ENCODE measurements at places on chromosomes 4 and X. TPM values are rescaled to one million over a fixed set of nuclear protein-coding genes. Genes with fewer than 3 reads are reported as not detected.

DNA sequence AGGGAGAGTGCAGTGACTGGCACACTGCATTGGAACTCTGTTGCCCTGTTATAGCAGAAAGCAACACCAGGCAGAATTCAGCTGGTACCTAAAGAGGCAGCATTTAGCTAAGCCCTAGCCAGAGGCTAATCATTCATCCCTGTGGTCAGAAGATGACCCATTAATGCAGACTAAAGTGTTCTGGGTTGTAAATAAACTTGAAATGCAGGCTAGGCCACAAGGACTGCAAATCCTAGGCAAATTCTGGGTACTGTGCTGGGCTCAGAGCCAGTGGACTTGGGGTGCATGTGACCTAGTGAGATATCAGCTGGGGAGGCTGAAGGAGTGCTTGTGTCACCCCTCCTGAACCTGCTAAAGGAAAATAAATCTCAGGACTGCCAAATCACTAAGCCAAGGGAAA lies 91.2 kb downstream of the LPAR4 start:
- no peak for DNase-seq

GRCh38 chr4:140117947-140118346 lies 36.0 kb downstream of the MAML3 start:
- no peak for DNase-seq

- no peak for DNase-seq
These were observed 13.8 kb downstream of the NEXMIF start for GRCh38 chrX:74911494-74911893.

PRIMPOL gene
- total RNA-seq: 15.9 TPM

GRCh38 chr4:152148057-152148456 lies 387.2 kb upstream of the GATB start:
- DNase-seq: no peak

SPANXB1 gene
- total RNA-seq: not detected

CDX4 gene
- not detected for total RNA-seq
